Nephron progenitor cell (in vitro differentiated cells): ENCODE measurements at places on chromosomes 6 and 20.

DNA sequence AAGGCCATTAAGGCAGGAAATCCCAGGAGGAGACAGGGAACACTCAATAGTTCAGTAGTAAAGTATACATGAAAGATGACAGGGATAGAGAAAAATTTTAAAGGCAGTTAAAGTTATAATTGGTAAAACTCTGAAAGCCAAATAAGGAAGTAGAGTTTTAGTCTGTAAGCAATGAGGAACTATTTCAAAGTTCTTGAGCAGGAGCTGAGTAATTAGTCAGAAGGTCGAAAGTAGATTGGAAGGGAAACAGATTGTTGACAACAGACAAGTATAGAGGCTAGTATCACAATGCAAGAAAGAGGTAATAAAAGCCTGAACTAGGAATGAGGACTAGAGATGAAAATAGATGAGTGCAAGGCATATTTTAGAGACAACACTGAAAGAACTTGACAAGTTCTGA, 150.3 kb downstream of the CDK19 start:
- DNase-seq: no peak
- H3K4me3 ChIP-seq: no peak overlapping the region
- H3K4me1 ChIP-seq: no peaks in the 10 kb centered on the region
- H3K27ac ChIP-seq: no peak overlapping the region
- peaks cover 3% of the 10 kb centered on the region for H3K27me3 ChIP-seq

- H3K4me3 ChIP-seq: peak overlapping the region; percentile 28
- H3K27ac ChIP-seq: peak overlapping the region; percentile 74
Observed at GRCh38 chr20:46787991-46788762, 78.7 kb downstream of the SLC2A10 start.

DNA sequence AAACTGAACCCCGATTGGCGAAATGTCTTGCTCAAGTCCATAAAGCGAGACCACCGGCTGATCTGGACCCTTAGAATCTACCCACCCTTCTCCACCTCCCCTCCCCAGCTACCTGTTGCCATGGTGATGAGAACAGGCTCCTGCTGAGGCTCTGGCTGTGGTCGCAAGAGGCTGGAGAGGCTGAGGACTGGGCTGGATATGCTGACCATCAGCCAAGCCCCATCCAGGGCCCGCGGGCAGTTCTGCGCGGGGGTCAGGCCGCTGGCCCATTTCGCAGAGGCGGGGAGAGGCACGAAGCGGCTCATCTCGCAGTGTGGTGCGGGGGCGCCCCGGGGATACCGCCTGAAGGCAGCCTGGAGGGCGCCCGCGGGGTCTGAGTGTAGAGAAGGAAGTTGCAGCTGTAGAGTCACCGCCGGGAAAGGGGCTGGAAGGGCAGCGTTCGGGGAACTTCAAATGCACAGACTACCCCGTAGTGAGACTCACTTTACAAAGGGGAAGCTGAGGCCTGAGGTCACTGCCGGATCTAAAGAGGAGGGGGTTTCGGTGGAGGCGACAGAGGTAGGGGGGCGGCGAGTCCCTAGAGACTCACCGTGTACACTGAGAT, 671 bp downstream of the TAPBP start:
- peak; percentile 44 for DNase-seq
- H3K36me3 ChIP-seq: peaks cover 2% of the 10 kb centered on the region
- peak overlapping the region; percentile 73 for H3K27ac ChIP-seq
- peak overlapping the region; percentile 90 for H3K4me3 ChIP-seq
- H3K4me1 ChIP-seq: peaks cover 62% of the 10 kb centered on the region

DNA sequence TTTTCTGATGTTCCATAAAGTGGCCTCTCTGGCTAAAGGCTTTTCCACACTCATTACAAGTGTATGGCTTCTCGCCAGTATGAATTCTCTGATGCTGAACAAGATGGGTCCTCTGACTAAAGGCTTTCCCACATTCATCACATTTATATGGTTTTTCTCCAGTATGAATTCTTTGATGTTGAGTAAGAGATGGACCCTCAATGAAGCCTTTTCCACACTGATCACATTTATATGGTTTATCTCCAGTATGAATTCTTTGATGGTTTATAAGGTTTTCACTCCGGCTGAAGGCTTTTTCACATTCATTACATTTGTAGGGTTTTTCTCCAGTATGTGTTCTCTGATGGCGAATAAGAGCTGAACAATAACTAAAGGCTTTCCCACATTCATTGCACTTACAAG, 20.4 kb downstream of the ZNF184 start:
- H3K4me1 ChIP-seq: no peaks in the 10 kb centered on the region
- no peak overlapping the region for H3K4me3 ChIP-seq
- DNase-seq: no peak
- no peak overlapping the region for H3K27ac ChIP-seq
- H3K36me3 ChIP-seq: peaks cover 100% of the 10 kb centered on the region

DNA sequence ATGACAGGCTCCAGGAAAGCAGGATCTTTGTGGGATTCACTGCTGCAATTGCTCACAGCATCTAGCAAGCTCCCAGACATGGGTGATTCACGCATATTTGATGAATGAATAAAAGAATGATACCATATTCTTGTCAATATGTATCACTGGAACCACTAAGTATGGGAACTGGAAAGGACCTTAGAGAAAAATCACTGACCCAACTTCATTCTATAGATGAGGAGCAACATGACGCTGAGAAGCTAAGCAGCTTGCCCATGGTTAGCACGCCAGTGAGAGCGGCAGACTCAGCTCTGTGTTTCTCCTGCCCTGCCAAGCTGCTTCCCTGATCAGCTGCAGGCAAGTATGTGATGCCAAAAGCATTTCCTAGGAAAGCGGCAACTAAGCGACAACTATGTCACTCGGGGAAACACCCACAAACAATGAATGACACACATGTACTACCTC, 66.8 kb downstream of the PPP1R3G start:
- H3K36me3 ChIP-seq: peaks cover 4% of the 10 kb centered on the region
- H3K27ac ChIP-seq: no peak overlapping the region

GRCh38 chr20:48722002-48722731, 105.6 kb downstream of the PREX1 start:
- peaks cover 56% of the 10 kb centered on the region for H3K4me1 ChIP-seq
- H3K27me3 ChIP-seq: peaks cover 6% of the 10 kb centered on the region
- peaks cover 15% of the 10 kb centered on the region for H3K36me3 ChIP-seq
- H3K4me3 ChIP-seq: no peak overlapping the region
- H3K27ac ChIP-seq: peak overlapping the region; percentile 45

DNA sequence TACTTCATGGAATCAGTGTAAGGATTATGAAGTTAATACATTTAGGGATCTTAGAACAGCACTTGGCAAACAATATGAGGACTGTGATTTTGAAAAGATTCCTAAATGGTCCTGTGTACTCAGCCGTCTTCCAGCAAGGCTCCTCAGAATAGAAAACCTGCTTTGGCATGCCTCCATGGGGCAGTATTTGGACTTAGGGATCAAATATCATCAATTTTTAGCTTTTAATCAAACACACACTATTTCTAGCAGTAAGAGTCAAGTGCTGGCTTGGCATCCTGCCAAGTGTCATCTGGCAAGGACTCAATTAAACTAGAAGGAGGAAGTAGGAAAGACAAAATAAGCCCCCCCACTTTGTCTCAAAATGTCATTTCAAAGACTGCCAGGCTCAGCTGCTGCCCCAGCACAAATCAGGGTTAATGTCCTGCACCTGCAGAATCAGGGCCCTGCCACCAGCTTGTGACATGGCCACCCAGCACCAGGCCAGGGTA, 40.8 kb downstream of the IYD start:
- H3K27me3 ChIP-seq: peaks cover 55% of the 10 kb centered on the region
- H3K36me3 ChIP-seq: no peaks in the 10 kb centered on the region
- no peak overlapping the region for H3K27ac ChIP-seq
- H3K4me1 ChIP-seq: peaks cover 26% of the 10 kb centered on the region
- H3K4me3 ChIP-seq: no peak overlapping the region

GRCh38 chr20:31662372-31662854, 24.7 kb downstream of the COX4I2 start:
- DNase-seq: no peak
- H3K36me3 ChIP-seq: no peaks in the 10 kb centered on the region
- H3K27me3 ChIP-seq: no peaks in the 10 kb centered on the region
- peak overlapping the region; percentile 70 for H3K4me3 ChIP-seq
- H3K4me1 ChIP-seq: peaks cover 53% of the 10 kb centered on the region

DNA sequence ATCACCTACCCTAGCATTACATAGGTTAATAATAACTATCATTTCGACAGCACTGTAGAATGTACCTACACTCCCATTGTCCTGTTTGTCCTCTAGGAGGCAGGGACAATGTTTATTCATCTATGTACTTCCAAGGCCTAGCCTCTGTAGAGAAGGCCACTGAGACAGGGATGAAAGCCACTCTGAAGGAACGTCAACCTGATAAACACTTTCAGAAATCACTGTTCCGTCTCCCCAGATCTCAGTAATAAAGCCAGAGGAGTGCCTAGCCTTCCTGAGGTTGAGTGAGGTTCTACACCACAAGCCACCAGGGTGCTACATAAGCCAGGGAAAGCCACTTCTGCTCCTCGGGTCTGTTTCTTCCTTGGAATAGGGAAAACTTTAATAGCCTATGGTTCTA, 44.8 kb downstream of the POPDC3 start:
- no peak overlapping the region for H3K27ac ChIP-seq
- peaks cover 16% of the 10 kb centered on the region for H3K4me1 ChIP-seq
- no peak for DNase-seq

- H3K4me1 ChIP-seq: no peaks in the 10 kb centered on the region
- no peak for DNase-seq
- no peaks in the 10 kb centered on the region for H3K27me3 ChIP-seq
- H3K4me3 ChIP-seq: no peak overlapping the region
- no peak overlapping the region for H3K27ac ChIP-seq
Observed at GRCh38 chr6:142339113-142339512, 37.3 kb downstream of the ADGRG6 start.

DNA sequence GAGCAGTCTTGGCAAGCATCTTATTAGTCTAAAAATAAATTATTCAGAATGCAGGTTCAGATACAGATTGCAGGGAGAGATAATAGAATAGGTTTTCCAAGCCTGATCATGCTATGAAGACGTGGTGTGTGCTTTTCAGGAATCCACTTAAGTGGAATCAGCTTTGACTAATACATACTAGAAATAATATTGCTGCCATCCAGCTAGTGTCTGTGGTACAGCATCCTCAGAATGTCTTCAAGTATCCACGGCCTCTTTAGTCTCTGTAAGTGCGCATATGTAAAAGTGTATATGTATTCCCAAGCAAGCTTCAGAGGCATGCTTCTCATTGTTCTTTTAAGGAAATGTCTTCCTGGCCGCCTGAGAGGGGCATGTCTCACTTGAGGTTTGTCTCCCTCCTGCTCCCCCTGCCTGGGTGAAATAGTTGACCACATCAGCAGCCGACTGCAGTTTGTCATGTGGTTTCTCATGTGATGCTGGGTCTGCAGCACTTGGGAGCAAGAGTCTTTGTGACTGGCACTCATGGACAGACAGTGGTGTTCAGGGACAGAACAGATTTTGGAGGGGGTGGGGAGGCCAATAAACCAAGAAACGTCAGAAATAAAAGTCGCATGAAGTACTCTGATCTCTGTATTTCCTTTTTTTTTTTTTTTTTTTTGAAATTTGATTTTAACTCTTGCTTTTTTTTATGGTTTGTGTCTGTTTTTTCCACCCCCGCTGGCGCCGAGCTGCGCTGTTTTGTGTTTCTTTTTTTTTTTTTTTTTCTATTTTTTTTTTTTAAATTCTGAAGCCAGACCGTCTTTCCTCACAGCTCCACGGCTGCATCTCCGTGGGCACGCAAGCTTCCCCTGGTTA, 150.8 kb downstream of the PRL start:
- H3K4me1 ChIP-seq: peaks cover 80% of the 10 kb centered on the region
- peak overlapping the region; percentile 49 for H3K4me3 ChIP-seq
- peak; percentile 8 for DNase-seq
- H3K27me3 ChIP-seq: no peaks in the 10 kb centered on the region

- no peaks in the 10 kb centered on the region for H3K27me3 ChIP-seq
- no peaks in the 10 kb centered on the region for H3K4me1 ChIP-seq
- no peaks in the 10 kb centered on the region for H3K36me3 ChIP-seq
- no peak for DNase-seq
- no peak overlapping the region for H3K4me3 ChIP-seq
- H3K27ac ChIP-seq: no peak overlapping the region
Observed at GRCh38 chr6:122657601-122658000, 47.4 kb downstream of the PKIB start.

DNA sequence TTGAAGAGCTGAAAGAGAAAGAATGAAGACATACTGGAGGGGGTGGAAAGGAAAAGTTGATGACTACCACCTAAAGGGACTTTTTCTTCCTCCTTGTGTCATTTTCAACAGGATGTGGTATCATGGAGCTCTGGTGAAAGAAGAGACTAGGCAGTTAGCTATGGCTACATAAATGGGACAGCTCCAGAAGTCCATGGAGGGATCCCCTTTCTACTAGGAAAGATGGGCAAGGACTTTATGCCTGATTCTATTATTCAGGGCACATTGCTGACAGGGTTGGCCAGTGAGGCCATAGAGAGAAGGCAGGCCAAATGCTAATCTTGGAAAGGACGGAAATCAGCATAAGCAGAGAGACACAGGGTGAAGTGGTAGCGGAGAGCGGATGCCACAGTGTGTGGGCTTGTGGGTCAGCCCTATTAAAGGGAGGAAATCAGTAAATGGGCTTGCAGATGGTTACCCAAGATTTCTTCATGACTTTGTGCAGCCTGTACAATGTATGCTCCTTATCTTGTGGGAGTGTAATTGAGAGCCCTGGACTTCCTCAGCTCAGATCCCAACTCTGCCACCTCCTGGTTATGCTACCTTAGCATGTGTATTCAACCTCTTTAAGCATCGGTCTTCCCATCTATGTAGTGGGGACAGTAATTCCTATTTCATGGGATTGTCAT, 77.4 kb upstream of the TMEM170B start:
- H3K27ac ChIP-seq: peak overlapping the region; percentile 74
- no peaks in the 10 kb centered on the region for H3K36me3 ChIP-seq
- no peak for DNase-seq

DNA sequence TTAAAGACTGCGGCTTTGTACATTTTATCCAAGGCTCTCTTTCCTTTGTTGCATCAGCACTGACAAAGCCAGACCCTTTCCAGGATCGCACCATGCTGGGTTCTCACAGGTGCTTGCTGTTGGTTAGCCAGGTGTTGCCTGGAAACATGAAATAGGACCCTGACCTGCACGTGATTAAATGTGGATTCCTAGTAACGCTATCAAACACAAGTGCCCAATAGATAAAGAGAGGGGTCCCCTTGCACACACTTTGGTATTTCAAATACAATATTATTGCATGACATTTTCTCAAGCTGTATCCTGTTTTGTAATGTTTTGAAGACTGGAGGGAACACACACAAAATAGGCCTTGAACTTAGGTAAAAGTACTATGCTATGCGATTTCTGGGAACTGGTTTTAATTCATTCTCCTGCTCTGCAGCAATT, 73.3 kb downstream of the AKAP12 start:
- no peak overlapping the region for H3K4me3 ChIP-seq
- H3K27ac ChIP-seq: peak overlapping the region; percentile 93
- H3K27me3 ChIP-seq: no peaks in the 10 kb centered on the region
- DNase-seq: no peak

- no peak overlapping the region for H3K27ac ChIP-seq
- peaks cover 11% of the 10 kb centered on the region for H3K27me3 ChIP-seq
- no peaks in the 10 kb centered on the region for H3K36me3 ChIP-seq
Observed at GRCh38 chr20:362271-363254, 15.7 kb downstream of the NRSN2 start.
